ENCODE measurements at places on chromosomes 7 and 10. TPM values are rescaled to one million over a fixed set of nuclear protein-coding genes. Genes with fewer than 3 reads are reported as not detected.

SGPL1 gene
- 42.6 TPM for total RNA-seq

DNA sequence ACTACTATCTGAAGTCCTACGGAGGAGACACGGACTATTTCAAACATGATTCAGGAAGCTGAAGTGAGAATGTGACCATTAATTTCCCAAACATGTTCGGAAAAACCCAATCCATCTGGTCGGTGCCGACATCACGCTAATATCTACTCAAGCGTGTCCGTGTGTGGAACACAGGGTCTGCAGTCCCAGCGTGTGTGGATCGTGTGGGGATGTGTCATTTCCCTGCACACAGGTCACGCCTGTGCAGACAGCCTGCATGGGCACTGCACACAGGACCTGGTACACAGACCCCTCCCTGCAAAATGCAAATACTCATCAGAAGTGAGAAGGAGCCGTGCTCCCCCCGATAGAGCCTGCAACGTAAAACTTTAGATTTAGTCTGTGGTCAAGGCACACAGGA, 57.8 kb downstream of the CARD11 start:
- no peak for DNase-seq

DNA sequence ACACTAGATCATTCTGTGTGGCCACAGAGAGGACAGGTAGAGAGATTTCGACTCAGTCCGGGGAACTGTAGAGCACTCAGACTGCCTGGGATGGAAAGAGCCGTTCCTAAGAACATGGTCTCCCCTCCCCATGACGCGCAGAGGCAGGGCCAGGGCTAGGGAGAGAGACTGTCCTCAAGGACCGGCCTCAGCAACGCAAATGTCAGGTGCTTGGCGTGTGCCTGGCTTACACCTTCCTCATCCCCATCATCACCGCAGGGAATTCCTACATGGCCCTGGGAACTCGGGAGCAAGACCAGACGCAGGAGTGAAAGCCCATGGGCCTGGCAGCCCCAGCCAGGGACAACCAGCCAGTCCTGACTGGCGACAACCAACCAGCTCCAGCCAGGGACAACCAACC, 55.6 kb downstream of the PROSER2 start:
- no peak for DNase-seq

GRCh38 chr7:13910805-13911551, 78.5 kb downstream of the ETV1 start:
- no peak for DNase-seq

FKBP6 gene
- total RNA-seq: not detected

DNA sequence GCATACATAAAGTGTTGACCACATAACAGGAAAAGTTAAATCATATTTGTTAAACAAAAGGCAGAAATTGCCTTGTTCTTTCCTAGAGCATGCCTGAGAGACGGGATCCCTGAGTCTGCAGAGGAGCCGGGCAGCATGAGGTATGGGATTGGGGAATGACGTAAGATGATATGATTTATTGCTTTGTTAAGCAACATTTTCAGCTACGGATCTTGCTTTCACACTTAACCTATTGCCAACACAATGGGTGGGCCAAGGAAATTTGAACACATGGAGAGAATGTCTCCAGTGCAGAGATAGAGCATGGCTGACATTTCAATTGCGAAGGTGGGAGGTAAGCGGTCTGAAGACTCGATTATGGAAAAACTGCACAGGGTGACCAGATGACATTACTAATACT, 76.7 kb downstream of the EMX2 start:
- DNase-seq: no peak

DNA sequence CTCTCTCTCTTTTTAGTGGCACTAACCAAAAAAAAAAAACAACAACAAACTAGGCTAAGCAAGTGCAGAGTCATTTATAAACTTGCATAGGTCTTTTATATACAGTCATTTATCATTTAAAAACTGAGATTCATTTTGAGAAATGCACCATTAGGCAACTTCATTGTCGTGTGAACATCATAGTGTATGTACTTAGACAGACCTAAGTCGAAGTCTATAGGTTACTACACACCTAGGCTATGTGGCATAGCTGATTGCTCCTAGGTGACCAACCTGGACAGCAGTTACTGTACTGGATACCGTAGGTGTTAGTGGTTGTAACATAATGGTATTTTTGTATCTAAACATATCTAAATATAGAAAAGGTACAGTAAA, 109.1 kb upstream of the SAMD8 start:
- no peak for DNase-seq

GTPBP4 gene
- 21.5 TPM for total RNA-seq

UTF1 gene
- not detected for total RNA-seq

GRCh38 chr10:21510241-21511094, 15.0 kb downstream of the SKIDA1 start:
- no peak for DNase-seq

- DNase-seq: no peak
Observed at GRCh38 chr7:553636-554111, 34.0 kb upstream of the PDGFA start.

GRCh38 chr10:75234683-75235374, 928 bp downstream of the COMTD1 start:
- DNase-seq: no peak

DLD gene
- total RNA-seq: 70.5 TPM

NEUROG3 gene
- not detected for total RNA-seq

C10orf62 gene
- not detected for total RNA-seq
